Substantia nigra (tissue), 51 donors: ENCODE measurements at places on chromosomes 2 and 18.

- DNase-seq, result no peak
Measured at GRCh38 chr18:63603772-63604171, 16.6 kb downstream of the SERPINB13 start.

DNA sequence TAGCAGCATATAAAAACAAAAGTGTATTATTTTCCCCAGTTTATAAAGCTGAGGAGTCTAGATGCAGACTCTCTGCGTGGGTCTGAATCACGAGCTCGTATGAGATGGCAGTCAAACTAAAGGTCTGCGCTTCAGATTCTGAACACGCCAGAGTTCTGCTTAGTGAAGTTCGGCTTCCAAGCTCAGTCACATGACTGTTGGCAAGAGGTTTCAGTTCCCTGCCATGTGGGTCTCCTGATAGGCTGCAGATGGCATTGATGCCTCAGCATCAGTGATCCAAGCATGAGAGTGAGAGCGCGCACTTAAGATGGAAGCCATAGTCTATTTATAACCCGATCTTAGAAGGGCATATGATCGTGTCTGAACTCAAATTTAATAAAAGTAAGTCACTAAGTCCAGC, 242.8 kb upstream of the DOK6 start:
- no peak for DNase-seq

- no peak for DNase-seq
Measured at GRCh38 chr2:178006710-178007109, 65.9 kb downstream of the PDE11A start.

DNA sequence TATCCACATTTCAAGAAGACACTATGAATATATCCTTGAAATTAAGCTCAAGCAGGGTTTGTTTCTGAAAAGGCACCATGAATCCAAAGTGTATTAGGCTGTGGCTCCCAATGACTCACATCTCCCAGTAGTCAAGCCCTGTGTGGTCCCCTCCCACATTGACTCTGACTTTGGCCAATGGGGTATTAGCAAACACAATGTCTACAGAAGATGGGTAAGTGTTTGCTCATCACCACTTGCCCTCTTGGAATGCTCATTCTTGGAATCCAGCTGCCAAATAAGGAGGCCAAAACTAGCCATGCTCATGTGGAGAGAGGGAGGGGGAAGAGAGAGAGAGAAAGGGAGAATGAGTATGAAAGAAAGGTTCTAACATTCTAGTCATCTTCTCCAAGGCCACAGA, 490.0 kb downstream of the TXNL1 start:
- no peak for DNase-seq

DNA sequence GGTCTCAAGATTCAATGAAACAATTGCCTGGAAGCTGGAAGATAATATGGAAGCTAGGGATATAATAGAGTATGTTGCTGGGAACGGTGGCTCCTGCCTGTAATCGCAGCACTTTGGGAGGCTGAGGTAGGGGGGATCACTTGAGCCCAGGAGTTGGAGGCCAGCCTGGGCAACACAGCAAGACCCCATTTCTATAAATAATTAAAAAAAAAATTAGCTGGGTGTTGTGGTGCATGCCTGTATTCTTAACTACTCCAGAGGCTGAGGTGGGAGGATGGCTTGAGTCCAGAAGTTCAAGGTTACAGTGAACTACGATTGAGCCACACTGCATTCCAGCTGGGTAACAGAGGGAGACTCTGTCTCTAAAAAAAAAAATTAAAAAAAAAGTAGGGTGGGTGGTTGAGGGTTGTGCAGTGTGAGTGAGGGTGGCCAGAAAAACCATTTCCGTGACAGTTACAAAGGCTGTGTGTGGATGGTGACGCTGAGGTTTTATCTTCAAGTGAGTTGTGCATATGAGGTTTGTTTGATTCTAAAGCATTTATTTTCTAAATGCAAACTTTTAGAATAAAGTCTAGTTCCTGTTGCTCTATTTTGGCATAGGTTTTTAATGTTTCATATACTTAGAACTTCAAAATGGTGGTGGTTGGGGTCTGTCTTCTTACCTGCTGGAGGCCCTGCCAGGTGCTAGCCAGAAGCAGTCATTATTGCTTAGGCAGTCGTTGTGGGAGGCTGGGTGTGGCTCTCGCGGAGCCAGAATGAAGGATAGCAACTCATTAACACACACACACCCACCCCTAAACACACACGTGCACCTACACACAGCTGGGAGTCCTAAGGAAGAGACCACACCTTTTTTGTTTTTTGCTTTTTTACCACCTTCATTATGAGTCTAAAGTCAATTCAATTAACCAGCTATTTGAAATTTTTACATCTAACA, 4.7 kb upstream of the IL1R2 start:
- DNase-seq, result no peak

GRCh38 chr2:69988086-69988635, 26.7 kb upstream of the ASPRV1 start:
- DNase-seq, result no peak

GRCh38 chr2:25347846-25348245, 6.1 kb upstream of the DNMT3A start:
- DNase-seq, result no peak

GRCh38 chr18:34514957-34515356, 195.1 kb upstream of the DTNA start:
- DNase-seq, result no peak

DNA sequence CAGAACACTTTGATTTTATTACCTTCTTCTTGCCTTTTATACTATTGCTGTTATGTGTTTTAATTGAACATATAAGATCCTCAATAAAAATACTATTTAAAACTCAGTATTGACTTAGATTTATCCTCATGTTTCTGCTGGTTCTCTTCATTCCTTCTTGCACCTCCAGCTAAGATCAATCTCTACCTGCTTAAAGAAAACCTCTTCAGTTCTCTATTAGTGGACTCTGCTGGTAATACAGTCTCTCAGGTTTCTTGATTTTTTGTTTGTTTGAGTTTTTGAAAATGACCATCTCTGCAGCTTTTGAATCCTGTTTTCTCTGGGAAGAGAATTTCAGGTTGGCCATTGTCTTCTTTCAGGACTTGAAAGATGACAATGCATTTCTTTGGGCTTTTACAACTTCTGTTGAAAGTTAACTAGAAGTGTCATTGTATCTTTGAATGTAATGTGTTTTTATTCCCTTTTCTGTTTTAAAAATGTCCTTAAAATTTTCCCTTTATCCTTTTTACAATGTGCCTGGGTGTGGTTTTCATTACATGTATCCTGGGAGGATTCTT, 29.8 kb upstream of the TMEM131 start:
- DNase-seq, result no peak

GRCh38 chr2:129180124-129180716, 799.2 kb upstream of the RAB6C start:
- no peak for DNase-seq

DNA sequence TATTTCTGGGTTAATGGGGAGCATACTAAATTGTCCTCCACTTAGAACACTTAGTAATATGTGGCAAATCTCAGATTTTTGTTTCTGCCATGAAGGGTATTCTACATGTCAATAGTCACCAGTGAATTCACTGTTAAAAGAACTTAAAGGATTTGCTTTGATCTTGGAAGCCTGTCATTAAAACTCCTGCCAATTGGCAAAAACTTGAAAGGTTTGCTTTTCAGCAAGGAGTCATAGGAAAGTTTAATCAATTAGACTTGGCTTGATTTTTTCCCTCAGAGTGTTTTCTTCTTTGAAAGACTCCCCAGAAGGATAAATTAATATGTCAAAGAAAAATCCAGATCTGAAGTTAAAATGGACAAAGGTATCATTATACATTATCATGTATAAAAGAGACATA, 671.9 kb upstream of the PKDCC start:
- DNase-seq, result no peak

- no peak for DNase-seq
Measured at GRCh38 chr2:236607471-236608187, 38.0 kb downstream of the ACKR3 start.

DNA sequence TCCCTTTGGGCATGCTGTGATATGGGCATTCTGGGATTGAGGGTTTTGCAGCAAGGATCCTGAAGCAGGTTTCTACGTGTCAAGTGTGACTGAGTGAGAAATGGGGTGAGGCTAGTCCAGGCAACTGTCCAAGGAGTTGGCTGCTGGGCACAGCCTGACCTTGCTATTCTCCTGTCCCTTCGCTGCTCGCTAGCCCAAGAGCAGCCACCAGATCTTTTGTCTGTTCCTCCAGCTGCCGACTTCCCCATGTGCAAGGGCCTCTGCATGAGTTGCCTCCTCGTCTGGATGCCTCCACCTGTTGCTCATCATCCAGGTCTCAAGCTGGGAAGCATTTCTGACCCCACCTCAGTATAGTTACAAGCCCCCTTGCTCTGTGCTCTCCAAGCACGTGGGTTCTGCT, 71.1 kb downstream of the DYSF start:
- DNase-seq, result no peak

- no peak for DNase-seq
Measured at GRCh38 chr2:101500180-101500579, 25.3 kb upstream of the RFX8 start.

- no peak for DNase-seq
Measured at GRCh38 chr2:119794237-119794636, 34.5 kb downstream of the PTPN4 start.

- no peak for DNase-seq
Measured at GRCh38 chr2:19736191-19736831, 165.5 kb downstream of the TTC32 start.

DNA sequence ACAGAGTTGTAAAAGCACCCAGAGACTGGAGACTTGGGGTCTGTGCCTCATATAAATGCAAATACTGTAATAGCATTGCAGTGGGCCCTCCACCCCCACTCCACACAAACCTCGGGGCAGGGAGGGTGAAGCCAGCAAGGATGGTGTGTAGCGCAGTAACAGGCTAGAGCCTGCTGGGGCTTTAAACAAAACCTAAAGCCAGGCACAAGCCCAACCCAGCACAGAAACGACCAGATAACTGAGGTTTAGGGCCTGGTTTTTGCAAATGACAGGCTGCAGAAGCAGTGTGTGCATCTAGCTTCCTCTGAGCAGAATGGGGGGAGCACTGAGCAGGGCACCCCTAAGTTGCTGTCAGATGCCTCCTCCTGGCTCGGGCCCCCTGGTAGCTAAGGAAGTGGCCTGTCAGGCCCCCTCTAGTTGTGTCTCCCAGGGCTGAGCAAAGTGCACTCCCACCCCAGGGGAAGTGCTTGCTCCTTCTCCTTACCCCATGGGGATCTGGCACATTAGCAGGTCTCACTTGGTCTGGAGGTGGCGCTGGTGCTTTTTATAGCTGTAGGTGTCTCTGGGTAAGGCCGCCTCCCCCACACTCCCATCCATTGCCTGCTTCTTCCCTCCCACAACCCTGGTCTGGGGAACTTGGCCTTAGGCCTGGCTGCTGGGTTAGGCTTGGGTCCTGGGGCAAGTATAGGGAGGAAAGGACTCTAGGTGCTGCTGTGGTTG, 135.1 kb downstream of the CELF4 start:
- no peak for DNase-seq

DNA sequence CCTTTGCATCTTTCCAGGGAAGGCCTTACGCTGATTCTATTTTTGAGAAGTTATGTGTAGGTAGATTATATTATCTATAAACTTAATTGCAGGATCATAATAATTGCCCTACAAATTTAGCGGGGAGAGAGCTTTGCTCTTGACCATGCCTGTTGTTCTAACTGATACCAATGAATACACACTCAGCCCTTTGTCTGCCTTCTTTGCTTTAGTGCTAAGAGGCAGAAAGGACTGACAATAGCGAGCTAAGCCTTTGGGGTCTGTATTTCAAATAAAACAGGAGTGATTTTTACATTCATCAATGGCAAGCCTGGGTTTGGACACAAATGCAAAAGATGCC, 115.3 kb upstream of the STON1 start:
- no peak for DNase-seq

DNA sequence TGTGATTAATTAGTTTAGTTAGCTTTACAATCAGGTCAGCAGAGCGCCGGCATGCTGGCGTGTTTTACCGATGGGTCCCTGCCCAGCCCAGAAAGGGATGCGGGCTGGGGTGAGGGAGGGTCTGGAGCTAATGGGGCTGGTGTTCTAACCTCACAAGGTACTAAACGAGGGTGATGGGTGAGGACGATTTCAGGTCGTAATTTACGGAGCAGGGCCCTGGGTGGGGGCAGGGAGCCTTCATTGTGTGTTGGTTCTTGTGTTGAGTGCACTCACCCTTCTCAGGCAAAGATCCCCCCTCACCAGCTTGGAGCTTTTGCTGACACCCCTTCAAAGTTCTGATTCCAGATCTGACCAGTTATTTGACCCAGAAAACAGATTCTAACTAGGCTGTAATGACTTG, 39.5 kb downstream of the PTGR3 start:
- no peak for DNase-seq
